Fibroblast of mammary gland (primary cell): ENCODE measurements at places on chromosomes 3 and 15.

GRCh38 chr3:184176377-184177330 lies 2.0 kb downstream of the AP2M1 start:
- DNase-seq = peak; percentile 98

DNA sequence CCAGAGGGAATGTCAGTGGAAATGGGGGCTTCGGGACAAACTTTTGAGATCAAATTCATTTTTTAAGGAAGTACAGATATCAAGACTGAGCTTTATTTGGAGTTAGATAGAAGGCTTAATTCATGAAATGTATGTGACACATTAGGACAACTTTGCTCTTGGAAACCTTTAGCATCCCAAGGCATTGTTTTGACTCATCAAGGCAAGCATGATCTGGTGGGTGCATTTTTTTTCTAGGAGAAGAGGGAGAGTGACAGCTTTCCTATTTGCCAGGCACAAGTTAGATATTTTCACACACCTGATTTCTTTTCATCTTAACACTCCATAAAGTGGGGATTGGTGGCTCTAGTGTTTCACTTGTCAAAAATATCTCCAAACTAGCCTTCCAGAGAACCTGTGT lies 61.5 kb upstream of the RPL35A start:
- no peak for DNase-seq

DNA sequence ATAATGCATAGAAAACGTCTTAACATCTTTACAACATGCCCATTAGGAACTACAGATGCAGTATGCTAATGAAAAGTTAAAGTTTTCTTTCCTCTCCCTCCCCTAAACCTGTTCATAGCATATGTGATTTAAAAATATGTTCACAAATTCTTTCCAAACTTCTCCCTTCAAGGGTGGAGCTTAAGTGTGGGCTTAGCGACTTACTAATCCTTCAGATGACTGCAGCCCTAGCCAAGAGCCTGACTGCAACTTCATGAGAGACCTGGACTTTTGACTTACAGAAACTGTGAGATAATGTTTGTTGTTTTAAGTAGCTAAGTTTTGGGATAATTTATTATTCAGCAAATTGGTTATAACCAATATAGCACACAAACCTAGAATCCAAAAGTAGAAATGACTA lies 22.0 kb upstream of the ANXA2 start:
- DNase-seq = peak; percentile 67

DNA sequence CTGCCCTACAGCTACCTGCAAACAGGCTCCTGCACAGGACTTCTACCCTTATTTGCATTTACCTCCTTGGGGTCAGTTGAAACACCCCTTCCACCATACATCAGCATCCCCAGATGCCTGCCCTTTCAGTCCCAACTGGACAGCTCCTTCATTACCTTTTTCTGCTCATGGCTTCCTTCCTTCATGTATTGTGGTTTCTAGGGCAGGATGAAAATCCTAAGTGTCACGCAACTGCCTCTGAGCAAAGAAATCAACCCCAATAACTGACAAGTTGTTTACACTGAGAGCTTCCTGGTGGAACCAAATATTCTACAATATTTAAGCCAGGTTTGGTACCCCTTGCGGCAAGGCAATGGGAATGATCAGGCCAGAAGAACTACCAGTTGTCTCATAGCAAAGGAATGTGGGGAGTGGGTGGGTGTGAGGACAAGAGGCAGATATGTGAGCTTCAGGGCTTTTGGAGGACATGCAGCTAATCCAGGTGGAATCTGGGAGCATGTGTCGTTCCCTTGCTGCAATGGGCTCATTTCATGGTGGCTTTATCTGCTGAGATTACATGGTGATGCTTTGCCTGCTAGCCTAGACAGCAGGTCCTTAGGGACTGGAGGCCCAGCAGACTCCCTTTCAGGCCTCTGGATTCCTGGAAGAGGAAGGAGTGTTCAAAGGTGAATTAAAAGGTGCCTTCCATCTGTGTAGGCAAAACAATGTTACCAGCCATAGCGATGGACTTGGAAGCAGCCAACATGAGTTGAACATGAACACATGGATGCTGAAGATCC lies 34.9 kb downstream of the PPCDC start:
- no peak for DNase-seq

DNA sequence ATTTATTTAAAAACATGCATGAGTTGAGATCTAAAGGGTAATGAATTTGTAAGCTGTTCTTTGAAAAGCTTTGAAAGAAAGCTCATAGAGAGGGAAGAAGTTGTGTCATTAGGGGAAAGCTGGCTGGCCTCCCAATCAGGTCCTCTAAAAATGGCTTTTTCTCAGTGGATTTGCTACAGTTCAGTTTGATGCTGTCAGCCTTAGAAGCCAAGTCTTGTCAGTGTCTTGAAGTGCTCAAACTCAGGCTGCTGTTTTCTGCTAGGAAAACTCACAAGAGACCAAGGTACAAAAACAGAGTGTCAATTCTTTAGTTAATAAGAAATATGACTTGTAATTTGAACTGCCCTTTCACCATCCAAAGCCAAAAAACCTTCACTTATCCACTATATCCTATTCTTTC lies 243.8 kb downstream of the OTOL1 start:
- no peak for DNase-seq

GRCh38 chr15:42999201-42999779 lies 78.7 kb upstream of the TTBK2 start:
- no peak for DNase-seq

DNA sequence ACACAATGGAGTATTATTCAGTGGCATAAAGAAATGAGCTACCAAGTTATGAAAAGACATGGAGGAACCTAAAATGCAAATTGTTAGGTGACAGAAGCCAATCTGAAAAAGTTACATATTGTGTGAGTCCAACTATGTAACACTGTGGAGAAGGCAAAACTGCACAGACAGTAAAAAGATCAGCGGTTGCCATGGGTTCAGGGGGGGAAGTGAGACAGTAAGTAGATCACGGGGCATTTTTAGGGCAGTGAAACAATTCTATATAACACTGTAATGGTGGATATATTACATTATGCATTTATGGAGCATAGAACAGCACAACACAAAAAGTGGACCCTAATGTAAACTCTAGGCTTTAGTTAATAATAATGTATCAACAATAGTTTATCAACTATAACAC lies 17.6 kb downstream of the CBLB start:
- DNase-seq = no peak

- DNase-seq = no peak
Measured at GRCh38 chr15:81531109-81531592, 157.1 kb upstream of the TMC3 start.
